ENCODE measurements at places on chromosomes 13 and 19.

- no peak for DNase-seq
Observed at GRCh38 chr19:31770223-31770622, 421.0 kb upstream of the TSHZ3 start.

DNA sequence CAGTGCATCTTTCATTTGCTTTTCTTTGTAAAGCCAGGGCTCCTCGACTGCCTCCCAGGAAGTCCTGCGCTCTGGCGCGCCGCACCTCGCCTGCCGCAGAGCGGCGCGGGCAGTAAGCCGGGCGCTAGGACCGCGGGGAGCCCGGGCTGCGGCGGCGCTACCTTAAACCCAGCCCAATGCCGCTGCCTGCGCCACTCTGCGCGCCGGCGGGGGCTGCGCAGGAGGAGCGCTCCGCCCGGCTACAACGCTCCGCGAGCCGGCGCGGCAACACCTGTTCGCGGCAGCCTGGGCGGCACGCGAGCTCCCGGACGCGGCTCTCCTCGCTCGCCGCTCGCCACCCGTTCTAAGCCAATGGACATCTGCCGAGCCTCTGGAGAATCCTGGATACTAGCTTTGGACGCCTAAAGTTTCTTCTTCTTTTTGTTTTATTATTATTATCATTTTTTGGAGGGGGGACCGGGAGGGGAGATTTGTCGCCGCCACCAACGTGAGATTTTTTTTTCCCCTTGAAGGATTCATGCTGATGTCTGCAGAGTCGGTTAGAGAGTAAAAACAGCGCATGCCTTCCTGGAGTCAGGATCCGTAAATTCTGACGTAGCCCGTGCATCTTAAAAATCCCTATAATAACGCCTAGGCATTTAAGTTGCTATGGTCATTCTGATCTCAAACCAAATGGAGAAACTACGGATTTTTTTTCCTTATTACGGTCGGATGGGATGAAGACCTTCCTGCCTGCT is at the start of gene FGF9:
Gene FGF9 (plus strand): TSS at position 191 of the 737 bp plus-strand sequence. CDS start 840 bp downstream, outside the sequence.
- DNase-seq: peak; percentile 76

GRCh38 chr13:57030671-57031070 is 110.0 kb upstream of the PRR20A start:
- no peak for DNase-seq

- DNase-seq: no peak
Observed at GRCh38 chr19:17755977-17756670, 4.8 kb downstream of the FCHO1 start.

- no peak for DNase-seq
Observed at GRCh38 chr13:26697069-26697955, 63.3 kb downstream of the GPR12 start.

- no peak for DNase-seq
Observed at GRCh38 chr19:54662730-54663129, at the start of gene LILRB4. Gene LILRB4, plus strand, starts transcription at chr19:54662985. Its CDS starts 49 bp downstream, at chr19:54663034.

- DNase-seq: no peak
Observed at GRCh38 chr13:45219938-45220375, 19.1 kb upstream of the KCTD4 start.

DNA sequence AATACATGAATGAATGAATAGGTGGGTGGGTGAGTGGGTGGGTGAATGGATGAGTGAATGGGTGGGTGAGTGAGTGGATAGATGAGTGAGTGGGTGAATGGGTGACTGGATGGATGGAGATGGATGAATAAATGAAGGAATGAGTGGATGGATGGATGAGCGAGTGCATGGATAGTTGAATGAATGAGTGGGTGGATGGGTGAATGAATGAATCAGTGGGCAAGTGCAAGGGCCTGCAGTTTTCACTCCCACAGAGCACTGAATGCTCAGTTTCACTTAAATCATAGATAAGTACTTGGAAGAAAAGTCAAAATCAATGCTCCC is 12.4 kb downstream of the GAS6 start:
- no peak for DNase-seq

DNA sequence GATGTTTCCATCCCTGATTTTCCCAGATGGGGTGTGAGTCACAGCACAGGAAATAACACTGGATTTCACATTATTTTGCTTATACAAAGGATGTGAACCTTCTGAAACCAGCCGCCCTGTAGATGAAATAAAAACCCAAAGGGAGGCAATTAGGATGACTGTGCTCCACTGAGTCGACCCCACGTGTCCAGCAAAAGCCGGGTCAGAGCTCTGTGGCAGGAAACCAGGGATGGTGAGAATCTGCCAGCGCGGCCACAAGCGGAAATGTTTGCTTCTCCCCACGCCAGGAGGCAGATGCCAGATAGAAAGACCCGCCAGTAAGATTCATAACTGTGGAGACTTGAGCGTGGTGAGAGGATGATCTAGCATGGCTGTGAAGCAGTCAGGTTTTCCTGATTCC is 764.4 kb downstream of the LIG4 start:
- no peak for DNase-seq

DNA sequence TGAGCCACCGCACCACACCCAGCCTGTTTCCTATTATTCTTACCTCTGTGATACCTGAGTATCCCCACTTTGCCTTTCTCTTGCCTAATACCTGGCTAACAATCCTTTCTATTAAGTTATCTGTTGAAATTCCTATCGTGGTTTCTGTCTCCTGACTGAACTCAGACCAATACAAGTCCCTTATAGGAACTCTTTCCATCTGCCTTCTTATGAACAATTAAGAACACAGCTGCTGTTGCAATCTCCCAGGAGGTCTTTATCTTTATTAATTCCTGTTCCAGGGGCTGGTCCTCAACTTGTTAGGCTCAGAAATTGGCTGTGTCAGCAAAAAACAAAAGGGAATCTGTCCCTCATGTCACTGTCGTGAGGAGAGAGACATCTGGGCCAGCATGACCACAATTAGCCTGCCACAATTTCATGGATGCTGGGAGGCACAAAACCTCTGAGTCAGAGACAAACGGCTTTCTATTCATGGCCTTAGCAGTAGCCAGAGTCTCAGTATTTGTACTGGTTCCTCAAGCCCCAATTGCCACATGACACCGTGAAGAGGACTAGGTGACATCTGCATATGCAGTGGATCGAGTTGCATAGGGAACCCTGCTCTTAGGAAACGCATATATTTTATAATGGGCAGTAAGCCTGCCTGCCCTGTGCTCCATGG is 58.2 kb downstream of the NUFIP1 start:
- no peak for DNase-seq
